ENCODE measurements at places on chromosomes 5 and 9.
A peak's percentile ranks its signal among the peaks of the same experiment; 100 is the strongest.

DNA sequence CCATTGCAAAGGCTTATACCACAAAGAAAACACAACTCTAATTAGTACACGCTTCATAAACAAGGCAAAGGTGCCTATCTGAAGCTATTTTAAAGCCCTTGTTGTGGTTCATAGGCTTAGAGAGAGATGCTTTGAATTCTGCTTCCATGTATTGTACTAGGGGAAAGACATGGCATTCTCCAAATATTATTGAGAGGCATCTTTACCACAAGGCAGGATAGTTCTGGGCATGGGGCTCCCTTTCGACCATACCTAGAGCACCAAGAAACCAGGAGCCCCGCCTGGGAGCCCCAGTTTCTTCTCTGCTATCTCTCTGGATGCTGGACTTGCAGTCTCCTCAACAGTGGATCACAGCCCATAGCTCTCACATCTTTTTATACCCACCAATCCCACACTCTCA lies 93.7 kb downstream of the NFIB start:
- no peak for DNase-seq

DNA sequence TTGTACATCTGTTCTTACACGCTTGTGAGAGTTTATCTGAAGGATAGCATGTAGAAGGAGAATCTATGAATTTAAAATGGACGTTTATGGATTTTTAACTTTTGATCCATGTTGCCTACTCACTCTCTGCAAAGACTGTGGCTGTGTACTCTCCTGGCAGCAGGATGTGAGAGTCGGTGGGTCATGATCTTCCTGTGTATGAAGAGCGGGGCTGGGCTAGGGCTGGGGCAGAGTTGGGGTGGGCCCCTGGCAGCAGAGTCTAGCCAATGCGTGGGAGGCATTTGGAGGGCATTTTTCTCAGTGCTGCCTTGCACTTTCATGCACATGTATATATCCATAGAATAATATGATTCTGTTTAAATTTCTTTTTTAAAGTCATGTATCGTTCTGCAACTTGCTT lies 24.0 kb upstream of the DAB2IP start:
- DNase-seq = no peak

DNA sequence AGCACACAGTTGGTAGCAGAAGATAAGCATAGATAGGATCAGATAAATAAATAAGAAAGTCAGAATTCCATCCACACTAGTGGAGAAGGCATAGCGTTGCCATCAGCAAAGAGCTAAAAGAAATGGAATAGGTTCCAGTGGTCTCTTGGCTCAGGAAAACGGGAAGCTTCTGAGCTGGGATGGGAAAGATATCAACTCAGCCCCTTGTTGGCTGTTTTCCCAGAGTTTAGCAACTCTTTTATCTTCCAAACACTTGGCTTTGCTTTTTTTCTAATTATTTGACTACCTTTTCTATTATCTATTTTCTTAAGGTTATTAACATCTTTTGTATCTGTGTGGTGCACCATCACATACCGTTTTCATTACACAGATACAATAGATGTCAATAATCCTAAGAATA lies 445.7 kb upstream of the TRPC7 start:
- DNase-seq = no peak

GRCh38 chr5:62432621-62433064 lies 20.1 kb downstream of the IPO11 start:
- no peak for DNase-seq

GRCh38 chr5:129978270-129978669 lies 74.0 kb downstream of the CHSY3 start:
- no peak for DNase-seq

DNA sequence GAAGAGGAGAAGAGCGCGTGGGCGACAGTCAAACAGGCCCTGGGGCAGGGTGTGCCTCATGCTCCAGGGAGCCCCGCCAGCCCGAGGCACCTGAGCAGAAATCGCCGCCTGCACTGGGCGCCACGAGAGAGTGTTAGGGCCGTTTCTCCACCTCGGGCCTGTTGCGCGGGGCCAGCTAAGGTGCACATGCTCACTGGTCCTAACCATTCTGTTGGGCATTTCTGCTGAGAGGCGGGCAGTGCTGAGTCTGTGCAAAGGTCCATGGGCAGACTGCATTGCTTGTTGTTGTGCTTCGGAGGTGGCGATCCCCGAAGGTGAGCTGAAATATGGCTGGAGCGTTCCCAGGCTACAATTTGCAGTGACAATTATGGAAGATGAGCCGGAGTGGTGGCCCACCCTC lies 367.8 kb upstream of the SPATA31A5 start:
- DNase-seq = no peak

- DNase-seq = no peak
Observed at GRCh38 chr9:85443190-85443598, 298.6 kb downstream of the AGTPBP1 start.

- no peak for DNase-seq
Observed at GRCh38 chr5:37568893-37569292, 189.8 kb downstream of the WDR70 start.

DNA sequence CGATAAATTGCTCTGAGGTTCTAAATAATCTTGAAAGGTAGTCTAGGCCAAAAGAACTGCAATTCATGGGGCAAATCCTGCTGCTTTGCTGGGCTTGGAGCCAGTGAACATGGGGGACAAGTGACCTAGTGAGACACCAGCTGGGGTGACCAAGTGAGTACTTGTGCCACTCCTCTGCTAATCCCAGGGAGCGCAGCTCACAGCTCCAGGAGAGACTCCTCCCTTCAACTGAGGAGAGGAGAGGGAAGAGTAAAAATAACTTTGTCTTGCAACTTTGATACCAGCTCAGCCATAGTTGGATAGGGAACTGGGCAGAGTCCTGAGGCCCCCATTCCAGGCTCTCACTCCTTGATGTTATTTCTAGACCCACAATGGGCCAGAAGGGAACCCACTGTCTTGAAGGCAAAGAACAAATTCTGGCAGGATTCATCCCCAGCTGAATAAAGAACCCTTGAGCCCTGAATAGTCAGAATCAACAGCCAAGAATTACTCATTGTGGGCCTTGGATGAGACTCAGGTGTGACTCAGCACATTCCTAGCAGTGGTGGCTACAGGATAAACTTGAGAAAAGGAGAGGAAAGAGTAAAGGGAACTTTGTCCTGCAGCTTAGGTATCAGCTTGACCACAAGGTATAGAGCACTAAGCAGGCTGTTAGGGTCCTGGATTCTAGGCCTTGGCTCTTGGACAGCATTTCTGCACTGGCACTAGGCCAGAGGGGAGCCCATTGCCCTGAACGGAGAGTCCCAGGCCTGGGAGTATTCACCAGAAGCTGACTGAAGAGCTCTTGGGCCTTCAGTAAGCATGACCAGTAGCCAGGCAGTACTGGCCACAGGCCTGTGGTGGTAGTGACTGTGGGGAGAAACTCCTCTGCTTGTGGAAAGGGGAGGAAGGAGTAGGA lies 288.3 kb upstream of the CDH18 start:
- DNase-seq = no peak

DNA sequence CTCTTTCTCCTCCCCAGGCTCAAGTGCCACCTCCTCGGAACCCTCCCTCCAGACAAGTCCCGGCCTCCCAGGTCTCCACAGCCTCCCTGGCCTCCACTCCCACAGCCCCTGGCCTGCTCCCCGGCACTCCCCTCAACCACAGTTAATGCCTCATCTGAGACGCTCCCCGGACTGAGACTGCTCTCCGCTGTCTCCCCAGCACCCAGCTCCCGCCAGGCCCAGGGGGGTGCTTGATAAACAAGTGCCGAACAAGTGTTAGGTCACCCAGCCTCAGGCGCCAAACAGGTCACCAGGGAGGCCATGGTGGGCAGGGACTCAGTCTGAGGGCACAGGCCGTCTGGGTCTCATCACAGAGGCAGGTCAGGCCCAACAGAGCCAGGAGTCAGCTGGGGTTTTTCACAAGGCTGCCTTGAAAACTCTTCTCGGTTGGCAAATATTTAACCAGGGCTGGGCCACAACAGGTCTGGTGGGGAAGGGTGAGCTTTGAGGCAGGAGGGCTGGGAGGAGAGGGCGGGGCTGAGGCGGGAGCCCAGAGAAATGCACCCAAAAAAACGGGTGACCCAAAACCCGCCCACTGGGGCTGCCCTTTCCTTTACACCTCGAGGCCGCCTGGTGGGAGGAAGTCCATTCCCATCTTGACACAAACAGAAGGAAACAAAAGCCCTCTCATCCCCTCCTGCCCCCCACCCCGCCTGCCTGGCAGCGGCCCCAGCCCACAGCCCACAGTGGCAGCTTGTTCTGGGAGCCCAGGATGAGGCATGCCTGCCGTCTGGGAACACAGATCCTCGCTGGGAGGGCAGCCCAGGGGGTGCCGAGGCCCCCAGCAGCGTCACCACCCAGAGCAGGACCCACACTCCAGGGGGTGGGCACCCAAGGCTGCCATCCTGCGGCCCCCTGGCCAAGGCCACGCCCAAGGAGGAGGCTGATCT lies 66.6 kb upstream of the STXBP1 start:
- DNase-seq = peak; percentile 48

GRCh38 chr9:88875400-88876120 lies 115.7 kb upstream of the S1PR3 start:
- no peak for DNase-seq

- DNase-seq = peak; percentile 89
Observed at GRCh38 chr9:128863647-128864046, 18.1 kb downstream of the KYAT1 start.

DNA sequence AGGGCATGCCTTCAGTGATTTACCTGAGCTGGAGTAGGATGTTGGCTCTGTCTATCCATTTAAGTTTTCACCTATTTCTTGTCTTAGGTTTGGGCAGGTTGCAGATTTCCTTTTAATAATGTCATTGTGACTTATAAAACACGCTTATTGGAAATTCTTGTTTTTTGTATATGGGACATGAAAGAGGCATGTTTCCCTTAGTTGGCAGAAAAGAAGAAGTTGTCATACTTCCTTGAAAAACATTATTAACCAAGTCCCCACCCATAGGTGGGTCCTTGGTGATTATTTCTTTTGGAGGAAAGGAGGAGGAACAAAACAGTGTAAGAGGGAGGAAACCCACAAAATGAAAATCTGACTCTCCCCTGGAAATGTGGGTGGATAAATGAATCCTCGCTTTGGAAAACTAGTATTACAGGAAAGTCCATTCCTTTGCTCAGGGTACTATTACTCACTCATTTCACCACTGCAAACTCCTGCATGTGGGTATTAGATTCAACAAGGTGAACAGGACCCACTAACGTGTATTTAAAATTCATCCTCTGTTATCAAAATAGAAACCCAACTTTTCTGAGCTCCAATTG lies 9.3 kb downstream of the CER1 start:
- DNase-seq = no peak

- no peak for DNase-seq
Observed at GRCh38 chr5:22050931-22051330, 802.2 kb downstream of the CDH12 start.

DNA sequence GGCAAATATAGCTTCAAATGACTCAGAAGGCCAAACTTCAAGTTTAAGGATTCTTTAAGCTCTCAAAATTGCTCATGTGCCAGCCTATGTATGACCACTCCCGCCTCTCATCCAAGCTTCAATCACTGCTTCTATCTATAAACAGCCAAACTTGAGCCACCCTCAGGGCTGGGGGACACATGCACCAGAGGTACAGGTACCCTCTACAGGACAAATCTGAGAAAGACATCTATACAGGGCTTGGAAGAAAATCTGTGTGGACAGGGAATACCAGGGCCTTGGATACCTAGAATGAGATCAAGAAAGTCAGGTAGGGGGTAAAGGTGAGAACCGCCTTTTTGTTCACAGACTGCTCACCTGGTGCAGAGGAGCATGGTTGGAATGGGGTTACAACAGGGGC lies 217.9 kb downstream of the ATPSCKMT start:
- DNase-seq = no peak

DNA sequence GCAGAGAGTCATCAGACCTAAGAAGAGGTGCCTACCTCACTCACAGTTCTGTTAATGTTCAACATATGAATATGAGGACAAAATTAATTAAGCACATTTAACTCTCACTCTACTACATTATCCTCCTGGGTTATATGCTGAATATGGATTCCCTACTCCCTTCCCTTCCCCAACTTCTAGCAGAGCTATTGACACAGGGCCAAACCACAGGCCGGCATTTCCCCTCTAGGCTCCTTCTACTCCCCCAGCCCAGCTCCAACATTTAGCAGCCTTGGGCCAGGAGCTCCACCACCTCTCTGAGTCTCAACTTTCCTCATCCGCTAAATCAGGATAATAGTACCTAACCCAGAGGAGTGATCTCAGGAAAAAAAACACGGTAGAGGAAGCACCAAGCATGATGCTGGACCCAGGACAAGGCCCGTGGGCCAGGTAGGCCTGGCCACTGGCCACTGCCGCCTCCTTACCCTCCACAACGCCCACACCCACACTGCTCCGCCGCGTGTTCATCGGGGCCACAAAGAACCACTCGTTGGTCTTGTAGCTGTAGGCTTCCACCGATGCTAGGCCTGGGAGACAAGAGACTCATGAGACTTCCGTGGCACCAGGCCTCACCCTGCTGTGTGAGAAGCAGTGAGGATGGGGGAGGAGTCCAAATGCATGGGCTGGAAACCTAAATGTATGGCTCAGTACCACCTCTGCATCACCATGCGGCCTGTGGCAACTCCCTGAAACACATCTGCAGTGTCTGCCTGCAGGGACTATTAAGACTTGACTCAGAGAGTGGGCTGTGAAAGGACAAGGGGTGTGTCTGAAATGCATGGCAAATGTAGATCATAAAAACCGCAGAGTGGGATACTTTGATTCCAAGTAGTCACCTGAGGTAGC lies 98.8 kb downstream of the KLHL3 start:
- no peak for DNase-seq

GRCh38 chr9:124423155-124423554 lies 7.9 kb upstream of the PSMB7 start:
- DNase-seq = no peak

DNA sequence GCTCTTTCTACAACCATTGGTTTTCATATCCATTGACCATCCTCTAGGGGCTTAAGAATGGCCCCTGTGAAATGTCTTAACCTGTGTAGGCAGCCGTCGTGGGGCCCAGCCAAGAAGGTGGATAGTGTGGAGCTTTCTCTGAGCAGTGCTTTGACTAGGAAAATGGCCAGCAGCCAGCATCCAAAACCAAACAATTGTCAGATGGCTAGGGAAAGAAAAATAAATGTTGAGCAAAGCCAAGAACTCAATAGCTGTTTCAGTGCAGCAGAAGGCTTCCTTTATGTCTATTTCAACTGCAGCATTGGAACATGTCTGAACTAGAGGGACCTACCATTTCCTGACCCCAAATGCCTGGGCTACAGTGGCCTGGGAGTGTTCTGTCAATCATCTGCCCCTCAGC lies 374.9 kb downstream of the TLE4 start:
- no peak for DNase-seq

- DNase-seq = no peak
Observed at GRCh38 chr5:147963948-147964693, 57.8 kb upstream of the C5orf46 start.

- DNase-seq = no peak
Observed at GRCh38 chr9:121851641-121852091, 200.2 kb downstream of the DAB2IP start.

GRCh38 chr9:26181836-26182235 lies 503.6 kb upstream of the TUSC1 start:
- no peak for DNase-seq
